ENCODE measurements at places on chromosomes 2 and 18. TPM values are rescaled to one million over a fixed set of nuclear protein-coding genes. Genes with fewer than 3 reads are reported as not detected.

DNA sequence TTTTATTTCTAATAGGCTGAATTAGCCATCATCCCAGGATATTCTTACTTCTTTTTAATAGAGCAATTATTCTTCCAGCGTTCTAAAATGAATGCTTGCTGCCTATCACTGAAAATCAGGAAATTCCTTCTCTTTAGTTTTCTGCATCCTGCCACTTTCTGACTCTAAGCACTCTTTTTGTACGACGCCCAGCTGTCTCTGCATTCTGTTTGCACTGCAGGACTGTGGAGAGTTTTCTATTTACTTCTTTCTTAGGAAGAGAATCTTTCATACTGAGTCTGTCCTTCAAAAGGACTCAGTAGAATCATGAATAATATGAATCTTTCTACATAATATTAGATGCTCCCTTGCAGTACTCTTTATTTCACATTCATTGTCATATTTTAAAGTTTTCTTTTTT, 360.4 kb upstream of the DSEL start:
- H3K27ac ChIP-seq, result no peak overlapping the region
- no peak overlapping the region for H3K4me3 ChIP-seq
- no peaks in the 10 kb centered on the region for H3K4me1 ChIP-seq
- H3K36me3 ChIP-seq, result no peaks in the 10 kb centered on the region
- H3K27me3 ChIP-seq, result no peaks in the 10 kb centered on the region

- no peak overlapping the region for H3K27ac ChIP-seq
- no peak overlapping the region for H3K4me3 ChIP-seq
- no peaks in the 10 kb centered on the region for H3K27me3 ChIP-seq
- peaks cover 16% of the 10 kb centered on the region for H3K4me1 ChIP-seq
These were observed 135.2 kb downstream of the RHBDD1 start for GRCh38 chr2:226971084-226971483.

The ASPRV1 gene
- 0.26 TPM for total RNA-seq

- H3K27me3 ChIP-seq, result no peaks in the 10 kb centered on the region
- no peak overlapping the region for H3K27ac ChIP-seq
- no peak for DNase-seq
- no peaks in the 10 kb centered on the region for H3K36me3 ChIP-seq
These were observed 481.1 kb upstream of the HS6ST1 start for GRCh38 chr2:128799730-128800129.

The ITPRID2 gene
- total RNA-seq, result 260 TPM

DNA sequence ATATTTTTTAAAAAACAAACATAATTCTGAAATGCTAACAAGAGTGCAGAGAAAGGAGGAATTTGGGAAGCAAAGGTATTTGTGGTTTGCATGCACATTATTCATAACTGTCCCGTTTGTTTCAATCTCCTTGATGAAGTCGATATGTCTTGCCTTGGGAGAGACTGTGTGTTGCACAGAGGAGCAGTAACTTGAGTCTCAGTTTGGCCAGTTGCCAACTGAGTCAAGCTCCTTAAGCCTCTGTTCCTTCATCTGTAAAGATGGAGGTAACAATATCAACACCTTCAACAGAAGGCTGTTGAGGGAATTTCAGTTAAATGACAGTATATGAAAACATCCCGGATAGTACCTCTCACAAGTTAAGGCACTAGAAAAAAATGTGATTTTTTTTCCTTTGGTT, 226.2 kb downstream of the ASXL3 start:
- H3K4me1 ChIP-seq, result no peaks in the 10 kb centered on the region
- DNase-seq, result peak; percentile 66
- H3K4me3 ChIP-seq, result no peak overlapping the region
- no peaks in the 10 kb centered on the region for H3K36me3 ChIP-seq

DNA sequence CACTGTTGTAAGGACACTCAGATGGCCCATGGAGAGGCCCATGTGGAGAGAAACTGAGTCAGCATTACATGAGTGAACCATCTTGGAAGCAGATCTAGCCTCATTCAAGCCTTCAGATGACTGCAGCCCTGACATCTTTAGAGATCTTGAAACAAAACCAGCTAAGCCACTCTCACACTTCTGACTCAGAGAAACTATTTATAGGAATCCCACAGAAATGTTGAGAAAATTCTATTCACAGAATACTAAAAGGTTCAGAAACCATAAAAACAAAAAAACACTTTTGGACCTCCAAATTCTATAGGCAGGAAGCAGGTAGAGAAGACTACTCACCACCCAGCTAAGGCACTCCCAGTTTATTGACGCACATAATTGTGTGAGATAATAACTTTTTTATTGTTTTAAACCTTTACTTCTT, 8.7 kb downstream of the TMEM169 start:
- no peaks in the 10 kb centered on the region for H3K27me3 ChIP-seq
- DNase-seq, result peak; percentile 60
- no peaks in the 10 kb centered on the region for H3K36me3 ChIP-seq
- H3K27ac ChIP-seq, result no peak overlapping the region
- H3K4me1 ChIP-seq, result peaks cover 2% of the 10 kb centered on the region

- H3K27ac ChIP-seq, result no peak overlapping the region
- H3K36me3 ChIP-seq, result peaks cover 27% of the 10 kb centered on the region
- H3K4me3 ChIP-seq, result no peak overlapping the region
- no peak for DNase-seq
These were observed 13.2 kb downstream of the PIKFYVE start for GRCh38 chr2:208279236-208279635.

The RNF152 gene
- total RNA-seq, result 73.9 TPM

DNA sequence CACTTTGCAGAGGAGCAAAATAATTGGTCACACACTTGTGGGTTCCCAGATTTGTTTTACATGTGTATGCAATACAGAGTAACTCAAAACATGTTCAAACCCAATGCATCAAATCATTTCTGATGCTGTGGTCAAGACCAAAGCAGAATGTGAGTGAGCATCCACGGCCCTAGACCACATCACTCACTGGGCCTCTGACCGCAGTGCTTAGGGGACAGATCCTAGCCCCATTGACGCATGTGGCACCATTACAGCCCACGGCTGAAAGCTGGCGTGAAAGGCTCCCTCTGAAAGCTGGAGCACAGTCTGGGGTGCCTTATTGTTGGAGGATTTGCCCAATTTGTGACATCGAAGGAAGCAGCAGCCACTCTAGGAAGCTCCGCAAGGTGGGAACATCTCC, 498.8 kb upstream of the TCF4 start:
- H3K27ac ChIP-seq, result no peak overlapping the region
- DNase-seq, result no peak
- H3K4me3 ChIP-seq, result no peak overlapping the region
- H3K4me1 ChIP-seq, result peaks cover 9% of the 10 kb centered on the region
- H3K36me3 ChIP-seq, result no peaks in the 10 kb centered on the region
- no peaks in the 10 kb centered on the region for H3K27me3 ChIP-seq

- no peak overlapping the region for H3K27ac ChIP-seq
- no peaks in the 10 kb centered on the region for H3K4me1 ChIP-seq
- no peak overlapping the region for H3K4me3 ChIP-seq
- no peaks in the 10 kb centered on the region for H3K36me3 ChIP-seq
- DNase-seq, result no peak
These were observed 2.7 kb downstream of the IL36G start for GRCh38 chr2:112980537-112980936.

DNA sequence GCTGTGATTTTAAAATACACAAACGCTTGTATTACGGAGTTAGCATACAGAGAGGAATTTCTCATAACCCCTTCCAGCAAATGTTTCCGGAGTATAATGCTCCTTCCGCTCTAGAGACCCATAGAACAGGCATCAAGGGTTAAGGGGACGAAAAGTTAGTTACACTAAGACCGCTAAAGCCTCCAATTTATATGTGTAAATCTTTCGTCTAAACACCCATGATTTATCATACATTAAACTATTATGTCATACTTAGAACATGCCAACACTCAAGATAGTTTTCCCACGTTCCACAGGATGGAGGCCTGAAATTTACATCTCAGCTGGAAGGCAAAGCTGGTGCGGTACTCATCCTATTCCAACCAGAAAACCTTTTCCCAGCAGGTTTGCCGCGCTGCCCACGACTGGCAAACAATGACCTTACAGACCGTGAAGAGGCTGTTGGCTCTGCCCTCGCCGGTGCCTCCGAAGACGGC, 650 bp downstream of the ORMDL1 start:
- H3K4me1 ChIP-seq, result peaks cover 7% of the 10 kb centered on the region
- peak overlapping the region; percentile 95 for H3K27ac ChIP-seq
- H3K4me3 ChIP-seq, result peak overlapping the region; percentile 93
- no peaks in the 10 kb centered on the region for H3K27me3 ChIP-seq
- H3K36me3 ChIP-seq, result peaks cover 11% of the 10 kb centered on the region

DNA sequence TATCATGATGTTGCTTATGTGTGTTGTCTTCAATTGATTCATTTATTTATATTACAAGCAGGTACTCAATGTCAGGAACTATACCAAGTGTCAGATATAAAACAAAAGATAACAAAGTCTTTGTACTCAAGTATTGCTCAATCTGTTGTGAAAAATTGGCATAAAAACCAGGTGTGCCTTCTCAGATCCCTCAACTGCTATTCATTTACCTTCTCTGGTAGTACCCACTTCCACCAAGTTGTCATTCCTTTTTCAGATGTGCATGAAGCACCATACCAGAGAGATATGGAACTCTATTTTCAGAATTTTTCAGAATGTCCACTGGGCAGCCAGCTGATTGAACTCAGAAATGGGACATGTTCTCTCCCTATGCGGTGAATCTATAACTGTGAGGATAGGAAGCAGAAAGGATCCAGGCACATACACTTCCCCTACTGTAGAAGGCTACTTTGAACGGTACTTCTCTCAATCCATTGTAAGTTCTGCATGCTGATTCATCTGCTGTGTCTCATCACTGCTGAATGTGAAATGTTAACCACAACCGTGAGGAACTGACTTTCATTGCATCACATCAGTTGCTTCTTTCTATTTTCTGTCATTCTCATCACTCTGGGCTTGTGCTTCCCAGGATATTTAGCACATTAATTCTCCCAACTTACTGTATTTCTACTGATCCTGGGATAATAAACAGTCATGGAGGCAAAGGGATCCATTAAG, 1621.3 kb downstream of the SUCLG1 start:
- no peaks in the 10 kb centered on the region for H3K36me3 ChIP-seq
- no peak overlapping the region for H3K4me3 ChIP-seq
- DNase-seq, result peak; percentile 85
- no peaks in the 10 kb centered on the region for H3K27me3 ChIP-seq

The DIS3L2 gene
- 20.5 TPM for total RNA-seq

The RAPGEF4 gene
- 0.62 TPM for total RNA-seq

The MEP1B gene
- total RNA-seq, result not detected

DNA sequence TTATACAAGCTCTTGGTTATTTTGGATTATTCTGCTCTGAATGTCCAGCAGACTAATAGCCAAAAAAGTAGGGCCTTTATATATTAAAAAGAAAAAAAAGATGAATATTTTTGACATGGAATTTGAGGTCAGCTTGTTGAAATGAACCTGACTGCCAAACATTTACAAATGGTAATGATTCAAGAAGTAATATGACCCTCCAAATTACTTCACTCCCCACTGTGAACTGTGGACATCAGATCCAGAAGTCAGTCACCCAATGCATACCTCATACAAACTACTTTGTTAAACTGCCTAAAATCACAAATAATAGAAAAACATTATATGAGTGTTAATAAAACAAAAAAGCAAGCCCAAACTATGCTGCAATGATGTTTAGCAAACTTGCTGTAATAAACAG, 10.0 kb downstream of the EPG5 start:
- DNase-seq, result peak; percentile 76
- peak overlapping the region; percentile 61 for H3K27ac ChIP-seq
- H3K27me3 ChIP-seq, result no peaks in the 10 kb centered on the region
- peaks cover 50% of the 10 kb centered on the region for H3K4me1 ChIP-seq

DNA sequence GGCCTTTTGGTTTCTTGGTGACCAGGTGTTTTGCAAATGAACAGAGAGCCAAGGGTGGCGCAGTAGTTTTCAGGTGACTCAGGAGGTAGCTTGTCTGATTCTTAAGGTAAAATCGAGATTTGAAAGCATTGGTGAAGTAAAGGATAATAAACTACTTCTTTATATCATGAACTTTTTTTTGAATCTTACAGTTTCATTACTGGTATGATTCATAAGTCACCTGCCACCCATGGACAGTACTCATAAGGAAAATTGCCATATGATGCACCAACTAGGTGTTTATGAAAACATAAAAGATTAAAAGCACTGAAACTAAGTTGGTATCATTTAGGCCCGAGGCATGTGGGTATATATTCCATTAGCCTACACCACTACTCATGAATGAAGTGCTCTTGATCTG, 84.1 kb upstream of the MGAT5 start:
- H3K36me3 ChIP-seq, result no peaks in the 10 kb centered on the region
- DNase-seq, result no peak
- H3K4me3 ChIP-seq, result no peak overlapping the region

DNA sequence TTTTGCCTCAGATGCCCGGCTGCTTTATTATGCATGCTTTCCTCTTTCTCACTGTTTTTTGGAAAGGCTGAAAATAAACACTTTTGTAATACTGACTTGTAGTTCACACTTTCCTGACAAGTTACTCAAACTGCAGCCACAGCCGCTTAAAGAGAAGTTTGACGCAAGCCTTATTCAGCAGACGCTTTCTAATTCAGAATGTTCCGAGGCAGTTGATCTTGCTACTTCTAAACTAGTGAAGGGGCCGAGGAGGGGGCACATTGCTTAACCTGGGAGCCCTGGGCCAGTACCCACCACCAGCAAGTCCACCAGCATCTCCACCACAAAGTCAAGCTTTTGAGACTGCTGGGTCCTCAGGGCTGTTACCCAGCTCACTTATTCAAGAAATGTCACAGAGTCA, 71.8 kb upstream of the SPRED2 start:
- no peaks in the 10 kb centered on the region for H3K4me1 ChIP-seq
- no peak for DNase-seq
- no peak overlapping the region for H3K27ac ChIP-seq
- peaks cover 4% of the 10 kb centered on the region for H3K27me3 ChIP-seq
- no peak overlapping the region for H3K4me3 ChIP-seq

- no peaks in the 10 kb centered on the region for H3K36me3 ChIP-seq
- no peaks in the 10 kb centered on the region for H3K27me3 ChIP-seq
- H3K27ac ChIP-seq, result no peak overlapping the region
- H3K4me1 ChIP-seq, result peaks cover 7% of the 10 kb centered on the region
These were observed 6.6 kb downstream of the IL1RN start for GRCh38 chr2:113133704-113134598.

The CIDEA gene
- 0.43 TPM for total RNA-seq

GRCh38 chr2:174974131-174974530, 31.1 kb downstream of the CHN1 start:
- no peaks in the 10 kb centered on the region for H3K36me3 ChIP-seq
- H3K27me3 ChIP-seq, result no peaks in the 10 kb centered on the region

DNA sequence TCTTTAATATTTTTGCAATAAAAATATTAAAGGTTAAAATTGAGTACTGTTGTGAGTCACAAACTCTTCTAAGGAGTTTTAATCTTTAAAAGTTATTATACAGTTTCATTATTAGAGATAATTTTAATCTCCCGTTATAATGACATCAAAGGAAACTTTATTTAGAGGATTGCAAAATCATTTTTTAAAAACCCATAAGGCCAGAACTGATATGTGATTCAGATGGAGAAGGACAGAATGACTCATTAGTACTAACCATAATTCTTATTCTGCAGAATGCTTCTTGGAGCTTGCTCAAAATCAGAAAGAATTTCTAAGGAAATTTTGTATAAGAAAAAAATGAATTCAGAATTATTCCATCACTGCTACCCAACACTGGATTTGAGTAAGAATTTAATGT, 12.5 kb upstream of the HNRNPLL start:
- H3K27me3 ChIP-seq, result no peaks in the 10 kb centered on the region
- no peak overlapping the region for H3K4me3 ChIP-seq
- no peaks in the 10 kb centered on the region for H3K36me3 ChIP-seq
- H3K27ac ChIP-seq, result no peak overlapping the region
- H3K4me1 ChIP-seq, result no peaks in the 10 kb centered on the region

GRCh38 chr2:50491541-50492476, 540.1 kb downstream of the NRXN1 start:
- H3K27me3 ChIP-seq, result peaks cover 4% of the 10 kb centered on the region
- H3K36me3 ChIP-seq, result no peaks in the 10 kb centered on the region
- H3K27ac ChIP-seq, result no peak overlapping the region
- peak; percentile 17 for DNase-seq
- no peak overlapping the region for H3K4me3 ChIP-seq
- H3K4me1 ChIP-seq, result no peaks in the 10 kb centered on the region

The CKAP2L gene
- 2.1 TPM for total RNA-seq
